Camera-type eye (tissue), 1 donor: ENCODE measurements at places on chromosomes 4 and X. TPM values are rescaled to one million over a fixed set of nuclear protein-coding genes. Genes with fewer than 3 reads are reported as not detected.

Gene FAM184B
- 20.3 TPM for total RNA-seq

Gene SSX3
- not detected for total RNA-seq

Gene MID1IP1
- 28.1 TPM for total RNA-seq

Gene CPLX1
- 9.2 TPM for total RNA-seq

Gene CT45A5
- total RNA-seq = not detected

Gene PWWP3B
- 6.3 TPM for total RNA-seq

Gene FGFBP2
- total RNA-seq = not detected

Gene FGD1
- 15.0 TPM for total RNA-seq

Gene SPANXN4
- total RNA-seq = not detected

Gene PCSK1N
- total RNA-seq = 46.4 TPM

Gene IL9R
- total RNA-seq = not detected

Gene TLL1
- total RNA-seq = 23.9 TPM

Gene GUCY1A1
- total RNA-seq = 76.6 TPM

Gene SORCS2
- 59.2 TPM for total RNA-seq
